HTR-8/SVneo (cell line): ENCODE measurements at places on chromosomes 16 and 17.

DNA sequence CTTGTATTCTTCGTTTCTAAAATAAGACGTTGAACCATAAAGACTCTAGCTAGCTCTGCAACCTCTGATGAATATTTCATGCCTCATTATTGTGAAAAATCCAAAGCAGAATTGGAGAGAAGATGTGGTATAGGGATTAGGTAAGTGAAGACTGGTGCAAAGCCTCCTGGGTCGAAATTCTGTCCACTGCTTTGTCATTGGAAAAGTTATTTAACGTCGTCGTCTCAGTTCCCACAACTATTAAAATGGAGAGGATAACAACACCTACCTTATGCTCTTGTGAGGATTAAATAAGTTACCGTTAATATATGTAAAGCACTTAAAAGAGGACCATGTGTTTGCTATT lies 1.4 kb upstream of the PRPSAP2 start:
- DNase-seq, result no peak

DNA sequence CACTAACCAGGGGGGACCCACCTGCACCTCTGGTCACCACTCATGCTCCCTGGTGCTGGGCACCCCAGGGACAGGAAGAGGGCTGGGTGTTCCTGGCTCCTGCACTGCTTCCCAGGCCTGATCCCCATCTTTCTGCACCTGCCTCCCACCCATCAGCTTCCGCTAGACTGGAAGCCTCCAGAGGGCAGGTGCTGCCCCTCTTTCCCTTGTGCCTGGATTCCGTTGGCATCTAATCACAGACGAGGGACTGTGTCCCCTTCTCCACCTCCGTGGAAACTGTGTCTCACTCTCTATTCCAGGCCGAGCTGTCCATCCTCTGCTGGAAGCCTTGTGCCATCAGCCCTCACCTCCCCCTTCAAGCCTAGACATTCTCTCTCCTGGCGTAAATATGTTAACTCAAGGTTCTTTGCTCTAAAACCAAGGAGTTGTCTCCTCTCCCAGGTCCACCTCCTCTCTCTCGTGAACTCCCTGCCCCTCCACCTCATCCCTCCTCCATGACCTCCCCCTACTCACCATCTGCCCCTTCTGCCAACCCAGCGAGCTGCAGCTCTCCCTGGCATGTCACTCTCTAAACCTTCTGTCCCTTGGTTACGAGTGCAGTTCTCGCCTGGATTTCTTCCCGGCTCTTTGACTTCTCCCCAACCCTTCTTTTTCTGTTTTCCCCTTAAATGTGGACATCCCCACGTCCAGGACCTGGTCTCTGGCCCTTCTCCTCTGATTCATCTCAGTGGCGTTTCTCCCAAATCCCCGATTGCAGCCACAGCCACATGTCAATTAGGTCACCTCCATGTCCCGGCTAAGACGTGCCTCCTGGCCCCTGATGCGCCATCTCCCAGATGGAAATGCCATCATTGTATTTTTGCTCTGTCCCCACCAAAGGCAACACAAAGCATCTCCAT lies 107.7 kb downstream of the SEC14L1 start:
- DNase-seq, result no peak

- DNase-seq, result no peak
Measured at GRCh38 chr16:50154420-50154950, 1.4 kb downstream of the TENT4B start.

DNA sequence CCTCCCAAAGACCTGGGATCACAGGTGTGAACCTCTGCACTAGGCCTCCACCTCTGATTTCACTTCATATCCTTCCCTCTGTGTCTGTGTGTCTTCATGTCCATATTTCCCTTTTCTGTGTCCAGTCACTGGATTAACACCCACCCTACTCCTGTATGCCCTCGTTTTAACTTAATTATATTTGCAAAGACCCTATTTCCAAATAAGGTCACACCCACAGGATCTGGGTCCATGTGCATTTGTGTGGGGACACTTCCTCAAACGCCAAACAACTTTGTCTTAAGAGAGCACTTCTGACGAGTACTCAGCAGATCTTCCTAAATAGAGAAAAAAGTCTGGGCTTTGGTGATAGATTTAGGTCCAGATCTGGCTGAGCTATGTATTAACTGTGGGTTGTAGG lies 56.3 kb downstream of the MPHOSPH6 start:
- no peak for DNase-seq

- no peak for DNase-seq
Measured at GRCh38 chr17:81405411-81405872, 10.2 kb downstream of the BAHCC1 start.

DNA sequence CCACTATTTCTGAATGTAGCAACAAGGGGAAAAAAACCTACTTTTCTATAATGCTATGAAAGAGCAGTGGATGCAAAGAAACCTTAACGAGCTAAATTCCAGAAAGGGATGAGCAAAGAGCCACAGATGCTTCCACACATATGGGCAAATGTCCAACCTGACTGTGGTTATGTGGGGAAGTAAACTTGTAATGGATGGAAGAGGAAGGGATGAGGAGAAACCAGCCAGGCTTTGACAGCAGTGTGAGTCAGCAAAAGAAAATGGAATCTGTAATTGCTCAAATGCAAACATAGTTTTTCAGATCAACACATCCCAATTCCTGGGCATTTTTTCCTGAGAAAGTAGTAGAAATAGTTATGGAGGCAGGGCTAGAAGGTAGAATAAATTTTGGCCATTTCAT lies 204.8 kb upstream of the CPHXL start:
- DNase-seq, result no peak

- no peak for DNase-seq
Measured at GRCh38 chr16:85594978-85595661, 18.0 kb upstream of the GSE1 start.

GRCh38 chr16:28548306-28548802 lies 5.4 kb upstream of the SGF29 start:
- no peak for DNase-seq

- DNase-seq, result peak; percentile 7
Measured at GRCh38 chr16:50114357-50115129, 38.6 kb upstream of the TENT4B start.

DNA sequence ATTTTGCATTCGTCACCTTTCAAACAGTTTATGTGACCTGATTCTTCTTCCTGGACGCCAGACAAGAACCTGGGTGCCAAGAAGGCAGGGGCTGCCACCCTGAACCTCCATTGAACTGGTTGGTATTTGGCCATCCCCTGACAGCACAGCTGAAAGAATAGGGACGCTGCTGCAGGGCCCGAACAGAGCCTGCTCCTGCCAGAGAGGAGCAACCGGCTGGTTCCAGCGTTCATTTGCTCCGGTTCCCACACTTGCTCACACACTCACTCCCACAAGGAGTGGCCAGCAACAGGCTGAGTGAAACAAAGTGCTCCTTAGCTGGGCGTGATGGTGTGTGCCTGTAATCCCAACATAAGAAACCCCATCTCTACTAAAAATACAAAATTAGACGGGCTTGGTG lies 14.9 kb downstream of the KRT9 start:
- DNase-seq, result no peak

- no peak for DNase-seq
Measured at GRCh38 chr17:55757659-55758058, 6.8 kb downstream of the PCTP start.

- DNase-seq, result no peak
Measured at GRCh38 chr17:12977008-12977751, 40.6 kb downstream of the ELAC2 start.

GRCh38 chr16:29804455-29805231 lies 1.7 kb upstream of the MAZ start:
- no peak for DNase-seq

GRCh38 chr16:63239065-63239570 lies 1202.9 kb upstream of the CDH8 start:
- no peak for DNase-seq

DNA sequence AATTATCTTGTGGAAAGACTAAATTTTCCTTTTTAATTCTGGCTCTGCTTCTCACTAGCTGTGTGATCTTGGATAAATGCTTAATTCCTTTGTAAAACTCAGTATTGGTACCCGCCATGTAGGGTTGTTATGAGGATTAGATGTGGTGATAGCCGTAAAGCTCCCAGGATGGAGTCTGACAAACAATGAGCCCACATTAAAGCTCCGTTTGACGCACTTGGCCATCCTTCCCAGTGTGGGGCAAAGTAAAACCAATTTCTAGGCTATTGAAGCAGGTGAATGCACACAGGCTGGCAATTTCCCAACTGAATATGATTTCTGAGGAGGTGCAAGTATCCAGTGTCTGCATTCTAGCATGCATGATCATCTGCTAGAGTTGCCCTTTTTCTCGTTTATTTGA lies 123.6 kb downstream of the MRTFB start:
- DNase-seq, result no peak
